Stimulated activated CD8-positive, alpha-beta memory T cell treated with anti-CD3 and anti-CD28 coated beads, Interleukin-4, amount 100 ng/mL, for 1 hour (primary cell): ENCODE measurements at places on chromosomes 4 and X.

DNA sequence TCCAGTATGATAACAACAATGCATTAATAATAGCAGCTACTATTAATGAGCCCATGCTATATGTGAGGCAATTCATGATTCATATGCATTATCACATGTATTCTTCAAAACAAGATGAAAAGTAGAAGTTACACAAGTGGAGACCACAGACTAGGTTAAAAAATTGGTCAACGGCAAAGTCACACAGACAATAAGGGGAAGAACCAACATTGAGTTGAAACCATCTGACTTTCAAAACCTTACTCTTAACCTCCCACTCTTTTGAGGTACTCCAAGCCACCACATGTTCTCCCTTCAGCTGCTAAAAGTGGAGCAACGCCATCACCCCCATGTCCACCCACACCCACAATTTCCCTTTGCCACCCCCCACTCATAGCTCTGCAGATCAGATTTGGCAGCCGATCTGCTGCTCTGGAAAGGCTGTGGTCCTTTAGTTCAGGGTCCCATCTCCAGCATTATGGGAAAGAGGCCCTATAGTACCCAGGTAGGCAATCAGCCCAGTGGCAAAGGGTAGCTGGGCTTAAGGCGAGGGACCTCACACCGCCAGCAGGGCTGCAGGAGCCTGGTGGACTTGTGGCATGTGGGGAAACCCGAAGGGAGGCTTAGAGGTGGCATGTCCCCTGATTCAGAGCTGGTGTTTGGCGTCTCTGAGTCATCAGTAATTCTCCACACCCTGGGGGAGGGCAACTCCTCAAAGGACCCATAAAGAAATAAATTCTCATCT, 33.5 kb upstream of the CYBB start:
- DNase-seq, result no peak

DNA sequence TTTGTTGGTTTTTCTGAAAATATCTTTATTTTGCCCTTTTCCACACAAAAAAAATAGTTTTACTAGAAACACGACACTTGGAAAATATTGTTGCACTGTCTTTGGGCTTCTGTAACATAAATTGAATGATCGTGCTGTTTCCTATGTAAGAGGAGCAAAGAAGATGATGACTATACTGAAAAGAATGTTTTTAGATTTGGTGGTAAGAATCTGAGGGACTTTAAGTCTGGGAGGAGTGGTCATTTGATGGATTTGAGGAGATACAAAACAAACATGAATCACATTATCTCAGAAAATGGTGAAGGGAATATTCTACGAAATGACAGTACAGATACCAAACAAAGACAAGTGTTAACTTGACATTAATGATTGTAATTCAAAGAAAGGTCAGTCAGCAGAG, 328.8 kb downstream of the ADAM29 start:
- no peak for DNase-seq

GRCh38 chr4:187370918-187371317, 624.7 kb upstream of the ZFP42 start:
- DNase-seq, result no peak

GRCh38 chr4:93983140-93983539, 154.6 kb downstream of the ATOH1 start:
- no peak for DNase-seq

DNA sequence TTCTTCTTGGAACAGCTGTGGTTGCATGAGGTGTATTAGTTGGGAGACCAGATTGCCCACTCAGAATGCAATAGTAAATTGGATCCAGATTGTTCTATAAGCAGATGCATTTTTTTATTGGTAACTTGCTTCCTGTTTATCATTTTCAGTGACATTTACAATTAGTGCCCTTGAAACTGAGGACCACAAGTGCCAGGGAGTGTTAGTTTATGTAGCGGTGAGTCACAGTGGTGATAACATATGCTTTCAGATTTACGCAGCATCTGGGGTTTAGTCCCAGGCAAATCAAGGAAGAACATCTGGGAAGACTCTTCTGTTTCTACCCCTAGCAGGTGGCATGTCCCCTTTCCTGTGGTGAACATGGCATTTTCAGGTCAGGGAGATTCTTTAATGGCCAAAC, 24.1 kb downstream of the FRMPD4 start:
- no peak for DNase-seq

- DNase-seq, result no peak
Observed at GRCh38 chr4:85828027-85828890, 353.3 kb downstream of the ARHGAP24 start.

DNA sequence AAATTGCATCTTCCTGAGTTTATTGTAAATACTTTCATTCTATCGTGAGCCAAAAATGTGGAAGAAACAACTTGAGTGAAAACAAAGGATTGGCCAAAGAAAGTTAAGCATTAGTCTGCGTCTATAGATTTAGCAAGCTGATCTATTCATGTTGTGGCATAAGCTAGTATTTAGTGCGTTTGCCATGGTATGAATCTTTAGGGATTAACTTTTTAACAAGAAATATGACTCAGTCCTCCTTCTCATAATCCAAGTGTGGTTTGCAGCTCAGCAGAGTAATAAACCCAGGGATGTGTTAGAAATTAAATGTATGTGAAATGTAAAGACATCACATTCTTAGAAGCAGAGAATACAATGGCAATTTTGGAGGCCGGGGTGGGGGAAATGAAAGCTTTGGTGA, 1110.9 kb downstream of the NLGN4X start:
- no peak for DNase-seq

GRCh38 chr4:34157547-34157946, 2086.8 kb downstream of the ARAP2 start:
- DNase-seq, result no peak

DNA sequence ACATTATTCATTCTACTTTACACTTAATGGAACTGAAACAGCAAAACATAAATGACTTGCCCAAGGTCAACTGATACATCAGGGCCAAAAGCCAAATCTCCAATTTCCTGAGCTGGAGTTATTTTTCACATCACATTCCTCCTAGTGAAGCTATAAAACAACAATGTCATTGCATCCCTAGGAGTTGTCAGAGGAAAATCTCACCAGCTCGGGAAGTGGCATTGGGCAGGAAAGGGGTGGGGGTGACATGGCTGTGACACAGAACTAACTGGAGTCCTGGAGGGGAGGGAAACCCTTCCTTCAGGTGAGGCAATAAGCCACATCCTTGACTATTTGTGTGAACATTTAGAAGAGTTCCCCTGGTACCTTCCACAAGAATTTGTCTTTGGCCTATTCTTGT, 47.3 kb downstream of the MEPE start:
- DNase-seq, result no peak

DNA sequence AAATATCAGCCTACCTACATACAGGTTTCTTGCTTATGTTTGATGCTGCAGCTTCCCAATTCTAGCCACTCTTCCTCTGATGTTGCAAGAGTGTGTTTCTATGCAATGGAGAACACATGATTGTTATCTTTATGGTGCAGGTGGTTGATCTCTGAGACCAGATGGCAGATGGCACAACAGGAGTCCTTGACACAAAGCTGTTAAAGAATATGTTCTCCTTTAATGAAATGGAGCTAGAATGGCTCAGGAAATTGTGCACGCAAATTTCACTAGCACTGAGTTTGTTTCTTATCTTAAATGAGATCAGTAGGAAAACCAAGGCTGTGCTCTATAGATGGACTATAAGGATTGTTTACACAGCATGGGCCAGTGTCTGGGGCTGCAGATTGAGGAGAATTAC, 29.9 kb upstream of the TTC29 start:
- no peak for DNase-seq

DNA sequence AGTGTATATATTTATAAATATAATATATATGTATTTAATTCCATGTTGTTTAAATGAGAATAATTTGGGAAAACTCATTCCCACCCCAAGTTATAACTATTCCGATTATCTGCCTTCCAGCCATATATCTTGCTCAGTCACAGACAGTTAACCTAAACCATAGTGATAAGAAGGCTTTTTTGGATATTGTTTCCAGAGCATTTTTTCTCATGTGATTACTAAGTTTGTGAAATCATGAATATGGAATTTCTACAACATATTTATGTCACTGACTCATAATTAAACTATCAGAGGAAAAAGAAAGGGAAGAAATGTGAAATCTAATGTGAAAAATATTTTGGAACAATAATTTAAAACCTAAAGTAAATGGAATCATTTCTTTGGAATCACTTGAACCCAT, 1163.5 kb upstream of the PABPC4L start:
- no peak for DNase-seq

- no peak for DNase-seq
Observed at GRCh38 chr4:8830056-8830455, 41.6 kb downstream of the HMX1 start.

- DNase-seq, result no peak
Observed at GRCh38 chr4:28277931-28278330, 1417.3 kb downstream of the STIM2 start.

GRCh38 chr4:173794662-173795061, 264.6 kb upstream of the HAND2 start:
- DNase-seq, result no peak

DNA sequence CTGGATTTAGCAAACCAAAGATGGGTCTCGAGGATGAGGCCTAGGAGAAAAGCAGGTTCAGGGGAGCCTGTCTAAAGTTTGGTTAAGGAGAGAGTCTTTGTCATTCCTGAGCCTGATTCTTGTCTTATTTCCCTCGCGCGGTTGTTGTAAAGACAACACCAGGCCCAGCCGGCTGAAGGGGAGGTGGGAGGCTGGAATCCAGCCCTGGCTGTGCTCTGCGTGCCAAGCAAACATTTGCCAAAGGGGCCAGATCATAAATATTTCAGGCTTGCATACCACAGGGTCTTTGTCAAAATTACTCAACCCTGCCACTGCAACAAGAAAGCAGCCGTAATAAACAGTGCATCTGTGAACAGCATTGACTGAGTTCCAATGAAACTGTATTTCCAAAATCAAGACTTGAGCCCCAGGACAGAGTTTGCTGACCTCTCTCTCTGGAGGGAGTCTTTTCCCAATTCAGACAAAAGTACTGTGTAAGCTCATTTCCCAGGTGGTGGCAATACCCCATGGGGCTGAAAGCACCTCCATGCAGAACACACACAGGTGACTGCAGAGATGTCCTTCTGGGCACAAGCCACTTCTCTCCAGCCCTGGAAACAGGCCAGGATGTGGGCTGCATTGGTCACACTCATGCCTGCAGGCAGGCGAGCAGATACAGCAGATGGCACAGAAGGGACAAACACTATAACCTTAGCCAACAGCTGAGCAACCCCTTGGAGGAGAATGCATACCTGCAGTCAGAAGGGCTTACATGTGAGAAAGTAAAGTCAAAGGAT, 320.3 kb downstream of the STK32B start:
- DNase-seq, result no peak

DNA sequence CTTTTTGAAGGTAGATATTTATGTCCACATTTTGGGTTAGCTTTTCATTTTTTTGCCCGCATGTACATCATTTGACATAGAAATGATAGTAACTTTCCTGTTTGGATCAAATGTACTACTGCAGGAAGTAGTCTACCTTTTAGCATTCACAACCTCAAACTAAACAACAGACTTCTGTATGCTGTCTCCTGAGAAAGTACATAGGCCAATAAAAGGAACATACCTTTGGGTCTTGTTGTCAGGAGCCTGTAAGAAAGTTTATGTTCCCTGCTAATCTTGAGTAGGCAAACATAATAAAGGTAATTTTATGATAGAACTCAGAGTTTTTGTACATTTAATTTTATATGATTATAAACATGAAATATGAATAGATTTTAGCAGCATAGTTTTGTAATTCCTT, 54.2 kb downstream of the STAG2 start:
- no peak for DNase-seq

- DNase-seq, result no peak
Observed at GRCh38 chrX:118569676-118570075, 74.1 kb downstream of the DOCK11 start.

GRCh38 chrX:31420711-31421151, 348.9 kb upstream of the FTHL17 start:
- no peak for DNase-seq

DNA sequence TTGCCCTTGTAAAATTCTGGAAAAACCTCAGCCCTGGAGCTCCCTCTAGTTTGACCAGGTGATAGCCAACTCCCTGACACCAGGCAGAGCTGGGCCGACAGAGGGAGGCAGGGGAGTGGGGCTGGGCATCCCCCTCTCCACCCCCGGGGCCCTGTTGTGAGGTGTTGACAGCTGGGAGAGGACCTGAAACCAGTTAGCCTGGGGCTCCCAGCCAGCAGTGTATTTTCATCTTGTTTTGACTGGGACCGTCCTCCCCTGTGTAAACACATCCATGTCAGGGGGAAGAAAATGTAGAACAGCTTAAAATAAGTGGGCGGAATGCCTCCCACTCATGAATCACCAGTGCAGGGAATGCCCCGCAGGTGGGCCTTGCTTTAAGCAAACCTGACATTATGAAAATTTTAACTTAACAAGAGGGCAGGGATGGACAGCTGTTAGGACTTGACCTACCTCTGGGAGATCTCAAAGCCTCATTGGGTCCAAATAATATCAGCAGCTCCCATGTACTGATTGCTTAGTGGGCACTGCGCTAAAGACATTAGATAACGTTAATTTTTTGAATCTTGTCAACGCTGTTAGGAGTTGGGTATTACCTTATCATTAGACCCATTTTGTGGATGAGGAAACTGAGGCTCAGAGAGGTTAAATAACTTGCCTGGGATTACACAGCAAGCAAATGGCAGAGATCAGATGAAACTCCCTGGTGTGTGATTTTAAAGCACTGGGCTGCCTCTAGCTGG, 45.9 kb downstream of the TSC22D3 start:
- no peak for DNase-seq

DNA sequence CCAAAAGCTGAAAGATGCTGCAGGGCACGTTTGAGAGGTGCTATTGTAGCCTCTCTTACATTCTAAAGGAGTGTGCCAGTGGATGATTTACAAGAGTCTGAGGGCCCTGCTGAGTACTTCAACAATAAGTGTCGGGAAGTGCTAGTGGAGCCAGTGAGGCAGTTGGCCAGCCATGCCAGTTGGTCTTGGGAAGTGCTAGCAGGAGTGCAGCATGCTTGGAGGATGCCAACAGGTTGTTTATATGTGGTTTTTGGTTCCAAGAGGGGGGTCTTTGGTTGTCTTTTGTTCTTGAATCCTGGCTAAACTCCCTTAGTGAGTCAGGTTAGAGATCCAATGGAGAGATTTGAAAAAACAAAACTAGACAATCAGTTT, 335.3 kb downstream of the PABPC4L start:
- no peak for DNase-seq

GRCh38 chrX:12241026-12241425, 102.8 kb downstream of the FRMPD4 start:
- no peak for DNase-seq
